T follicular helper cell (primary cell): ENCODE measurements at places on chromosomes 11 and 22.

GRCh38 chr11:77130763-77131513 lies 2.9 kb downstream of the MYO7A start:
- DNase-seq: no peak

DNA sequence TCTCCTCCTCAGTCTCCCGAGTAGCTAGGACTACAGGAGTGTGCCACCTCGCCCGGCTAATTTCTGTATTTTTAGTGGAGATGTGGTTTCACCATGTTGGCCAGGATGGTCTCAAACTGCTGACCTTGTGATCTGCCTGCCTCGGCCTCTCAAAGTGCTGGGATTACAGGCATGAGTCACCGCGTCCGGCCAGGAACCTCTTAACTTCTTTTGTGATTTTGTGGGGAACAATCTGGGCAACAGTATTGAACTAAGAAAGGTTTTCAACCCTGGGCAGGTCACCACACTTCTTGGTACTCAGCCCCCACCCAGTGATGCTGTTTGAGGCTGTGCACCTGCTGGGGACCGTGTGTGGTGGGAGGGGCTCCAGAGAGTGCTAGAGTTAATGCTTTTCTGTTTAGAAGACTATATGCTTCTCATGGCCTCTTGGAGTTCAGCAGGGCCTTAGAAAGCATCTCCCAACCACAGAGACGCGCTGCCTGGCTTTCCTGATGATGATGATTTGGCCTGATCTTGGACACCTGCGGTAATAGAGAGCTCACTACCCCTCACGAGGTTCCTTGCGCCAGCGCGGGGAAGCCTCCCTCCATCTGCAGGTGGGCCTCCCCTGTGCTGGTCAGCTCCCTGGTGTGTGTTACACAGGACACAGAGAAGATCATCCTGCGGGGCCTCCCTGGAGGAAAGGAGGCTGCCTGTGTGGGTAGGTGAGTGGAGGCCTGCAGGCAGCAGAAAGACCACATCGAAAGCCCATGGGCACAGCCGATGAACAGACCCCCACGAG lies 1.2 kb downstream of the DENND6B start:
- no peak for DNase-seq

- no peak for DNase-seq
Measured at GRCh38 chr22:49436056-49436455, 391.6 kb downstream of the BRD1 start.

GRCh38 chr11:104191124-104191523 lies 27.2 kb upstream of the PDGFD start:
- DNase-seq: no peak

GRCh38 chr22:37734402-37734700 lies 37.5 kb downstream of the TRIOBP start:
- DNase-seq: no peak
